ENCODE measurements at places on chromosomes 16 and 17.
A peak's percentile ranks its signal among the peaks of the same experiment; 100 is the strongest.

DNA sequence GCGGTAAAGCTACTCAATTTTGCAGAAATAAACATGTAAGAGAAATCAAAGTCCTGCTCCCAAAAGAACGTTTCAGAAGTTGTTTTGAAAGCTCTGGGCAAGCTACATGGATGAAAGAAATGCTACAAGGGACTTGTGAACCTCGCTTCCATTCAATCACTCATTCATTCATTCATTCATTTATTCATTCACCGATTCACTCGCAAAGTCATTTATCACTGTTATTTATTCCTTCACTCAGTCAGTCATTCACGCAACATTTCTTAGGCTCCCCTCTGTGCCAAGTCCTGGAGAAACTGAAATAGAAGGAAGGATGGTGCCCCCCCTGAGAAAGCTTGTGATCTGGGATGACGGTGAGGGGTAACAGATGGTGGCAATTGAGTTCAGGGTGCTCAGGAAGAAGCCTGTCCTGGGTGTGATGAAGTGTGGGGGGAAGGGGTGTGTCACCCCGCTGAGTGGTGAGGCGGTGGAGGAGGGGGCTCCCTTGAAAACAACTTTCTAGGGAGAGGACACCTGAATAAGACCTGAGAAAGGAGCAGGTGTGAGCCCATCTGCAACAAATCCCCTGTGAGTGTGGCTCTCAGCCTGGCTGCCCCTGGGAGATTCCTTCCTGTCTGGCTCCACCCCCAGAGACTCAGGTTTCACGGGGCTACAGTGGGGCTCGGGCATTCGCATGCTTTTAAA, 36.3 kb upstream of the PRSS54 start:
- DNase-seq, result no peak

- no peak for DNase-seq
Measured at GRCh38 chr17:13099926-13100325, 82.1 kb upstream of the ELAC2 start.

GRCh38 chr17:9817086-9817485, 4.8 kb downstream of the GSG1L2 start:
- DNase-seq, result peak; percentile 23

- peak; percentile 62 for DNase-seq
Measured at GRCh38 chr17:4949321-4950074, 1.2 kb upstream of the PFN1 start.
